ENCODE measurements at places on chromosomes 1 and 21. TPM values are rescaled to one million over a fixed set of nuclear protein-coding genes. Genes with fewer than 3 reads are reported as not detected.

DNA sequence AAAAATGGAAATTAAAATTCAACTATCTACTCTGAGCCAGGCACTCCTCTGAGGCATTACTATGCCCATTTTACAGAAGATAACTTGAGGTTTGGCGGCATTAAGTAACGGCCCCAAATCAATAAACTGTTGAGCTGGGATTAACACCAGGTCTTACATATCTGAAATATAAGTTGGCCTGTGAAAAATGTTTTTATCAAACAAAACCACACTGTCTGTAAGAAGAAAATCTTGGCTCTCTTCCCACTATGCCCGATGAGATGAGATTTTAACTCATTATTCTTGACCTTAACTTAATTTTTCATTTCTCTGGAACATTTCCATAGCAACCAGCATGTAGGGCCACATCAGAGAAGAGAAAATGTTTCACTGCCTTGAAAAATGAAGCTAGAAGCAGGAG lies 21.8 kb downstream of the RC3H1 start:
- no peak for DNase-seq

Gene PTCH2
- total RNA-seq, result 0.35 TPM

Gene CA6
- total RNA-seq, result not detected

GRCh38 chr1:24427545-24427862 lies 11.9 kb downstream of the NIPAL3 start:
- no peak for DNase-seq

DNA sequence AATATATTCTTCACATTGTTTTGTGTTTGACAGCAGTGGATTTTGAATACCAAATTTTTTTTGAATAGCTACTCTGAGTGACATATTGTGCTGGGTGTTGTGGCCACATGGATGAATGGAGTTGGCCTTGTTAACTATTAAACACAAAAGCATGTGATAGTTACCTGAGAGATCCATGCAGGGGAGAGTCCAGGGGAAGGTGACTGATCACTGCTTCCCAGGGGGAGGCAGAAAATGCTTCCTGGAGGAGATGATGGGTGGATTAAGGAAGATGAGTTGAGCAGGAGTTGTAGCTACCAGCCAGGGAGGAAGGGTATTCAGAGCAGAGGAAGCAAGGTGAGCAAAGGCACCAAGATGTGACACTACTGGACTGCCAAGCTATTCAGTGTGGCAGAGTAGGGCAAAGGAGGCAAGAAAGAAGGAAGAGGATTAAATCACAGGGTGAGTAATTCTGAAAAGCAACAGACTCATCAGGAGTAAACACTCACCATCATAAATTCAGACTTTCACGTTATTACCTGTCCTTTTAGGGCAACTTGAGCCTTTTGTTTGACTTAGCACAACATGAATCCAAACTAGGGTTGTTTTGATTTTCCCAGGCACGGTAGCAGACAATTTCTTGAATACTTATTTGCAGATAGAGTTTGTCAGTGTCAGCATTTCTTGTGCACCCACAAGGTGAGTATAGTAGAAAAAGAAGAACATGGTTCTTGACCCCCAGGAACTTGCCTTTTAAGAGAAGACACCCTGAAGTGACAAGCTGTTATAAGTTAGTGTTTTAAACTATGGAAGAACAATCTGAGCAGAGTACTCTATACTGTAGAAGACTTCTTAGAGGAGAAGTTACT lies 4.2 kb downstream of the CD46 start:
- DNase-seq, result no peak

GRCh38 chr1:224884361-224884801 lies 45.1 kb upstream of the DNAH14 start:
- no peak for DNase-seq

GRCh38 chr1:220003610-220004299 lies 42.5 kb downstream of the EPRS1 start:
- no peak for DNase-seq

GRCh38 chr1:55368698-55369097 lies 153.5 kb upstream of the USP24 start:
- no peak for DNase-seq

DNA sequence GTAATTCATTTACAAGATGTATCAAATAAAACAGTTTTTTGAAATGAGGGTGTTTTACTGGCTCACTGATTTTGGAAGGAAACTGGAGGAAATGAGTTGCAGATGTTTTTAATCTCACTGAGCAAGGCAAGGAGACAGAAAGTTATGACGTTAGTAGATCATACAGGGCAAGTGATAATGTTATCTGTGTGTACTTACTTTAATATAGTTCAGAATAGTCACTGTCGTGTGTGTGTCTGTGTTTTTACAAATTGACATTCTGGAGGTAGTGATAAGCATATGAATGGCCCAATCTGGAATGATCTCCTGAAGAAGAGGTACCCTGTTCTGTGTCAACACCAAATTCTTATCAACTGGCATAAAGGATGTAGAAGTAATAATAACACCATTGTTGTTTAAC lies 1.9 kb upstream of the GBP4 start:
- DNase-seq, result no peak

DNA sequence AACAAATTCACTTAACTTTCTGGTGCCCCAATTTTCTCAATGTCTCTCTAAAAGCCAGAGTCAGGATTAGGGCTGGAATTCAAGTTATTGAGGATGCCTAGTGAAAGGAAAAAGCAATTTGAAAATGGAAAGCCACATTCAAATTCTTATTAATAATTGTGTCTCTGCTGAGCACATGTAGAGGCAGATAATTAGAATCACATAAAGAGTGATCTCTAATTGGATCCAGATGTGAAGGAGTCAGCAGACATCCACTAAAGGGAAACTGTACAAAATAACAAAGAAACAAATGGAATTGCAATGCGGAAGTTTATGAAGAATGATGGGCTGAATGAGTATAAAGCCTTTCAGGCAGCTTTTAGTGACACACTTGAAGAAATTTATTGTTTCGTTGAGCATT lies 482.6 kb downstream of the TTLL7 start:
- DNase-seq, result no peak

GRCh38 chr1:234373959-234374254 lies 651 bp downstream of the COA6 start:
- no peak for DNase-seq

Gene MYOG
- total RNA-seq, result 0.16 TPM

DNA sequence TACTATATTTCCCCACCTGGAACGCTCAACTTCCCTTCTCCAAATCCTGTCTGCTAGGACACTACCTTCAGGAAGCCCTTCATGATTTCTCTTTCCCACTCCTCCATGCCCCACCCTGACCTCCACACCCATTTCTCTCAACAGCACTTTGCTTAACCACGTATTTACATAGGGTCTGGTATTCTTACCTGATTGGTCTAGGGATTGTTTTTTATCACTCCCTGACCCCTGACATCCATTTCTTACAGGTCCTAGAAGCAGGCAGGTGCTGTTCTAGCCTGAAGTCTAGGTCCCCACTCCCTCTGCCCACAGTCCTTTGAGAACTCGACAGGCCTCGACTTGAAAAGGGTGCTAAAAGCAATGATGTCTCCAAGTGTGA lies 47.5 kb downstream of the DMAP1 start:
- no peak for DNase-seq

- no peak for DNase-seq
Observed at GRCh38 chr1:118826669-118827068, 161.5 kb downstream of the TBX15 start.

DNA sequence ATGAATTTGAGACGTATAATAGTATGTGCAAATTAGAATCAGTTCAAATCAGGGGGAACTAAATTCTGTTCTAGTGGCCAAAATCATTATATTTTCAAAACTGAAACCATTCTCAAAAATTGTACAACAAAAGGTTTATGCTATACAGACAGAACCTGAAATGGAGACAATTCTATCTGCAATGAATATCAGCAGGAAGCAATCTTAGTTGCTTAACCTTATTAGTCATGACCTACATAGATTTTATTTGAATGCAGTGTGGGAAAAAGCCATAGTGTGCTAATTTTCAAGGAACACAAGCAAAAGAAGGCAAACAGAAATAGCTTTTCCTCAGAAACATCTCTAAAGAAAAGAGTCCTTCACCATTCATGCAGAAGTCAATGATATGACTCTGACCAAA lies 6.5 kb downstream of the AK5 start:
- DNase-seq, result no peak

DNA sequence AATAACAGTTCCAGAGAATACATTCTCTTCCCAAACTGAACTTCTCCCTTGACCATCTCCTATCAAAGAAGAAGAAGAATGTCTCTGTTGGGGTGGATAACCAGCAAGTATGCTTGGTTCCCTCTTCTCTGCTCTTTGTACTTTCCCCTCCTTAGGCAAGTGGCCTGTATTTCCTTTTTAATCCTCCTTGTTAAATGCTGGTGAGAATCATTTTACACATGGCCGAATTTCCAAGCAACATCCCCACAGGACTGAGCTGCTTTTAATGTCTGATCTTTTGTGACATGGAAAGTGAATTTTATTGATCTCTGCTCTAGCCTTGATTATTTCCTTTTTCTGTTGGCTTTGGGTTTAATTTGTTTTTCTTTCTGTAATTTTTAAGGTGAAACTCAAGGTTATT lies 336.7 kb downstream of the DUSP10 start:
- DNase-seq, result no peak

Gene NFASC
- total RNA-seq, result 16.0 TPM

DNA sequence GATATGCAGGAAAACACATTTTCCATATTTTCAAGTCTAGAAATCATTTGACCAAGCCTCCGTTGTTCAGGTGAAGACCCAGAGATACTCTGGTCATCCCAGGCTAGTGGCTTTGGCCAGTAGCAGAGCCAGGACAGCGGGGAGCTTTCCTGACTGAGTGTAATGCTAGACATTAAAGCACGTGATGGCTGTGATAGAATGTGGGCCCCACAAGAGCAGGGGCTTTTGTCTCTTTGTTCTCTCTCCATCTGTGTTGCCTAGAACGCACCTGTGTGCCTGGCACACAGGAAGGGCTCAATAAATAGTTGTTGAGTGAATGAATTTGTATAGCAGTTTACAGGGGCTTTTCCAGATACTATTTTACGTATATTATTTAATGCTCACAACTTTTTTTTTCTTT lies 9.0 kb upstream of the CORT start:
- no peak for DNase-seq

Gene S100B
- total RNA-seq, result 0.62 TPM

Measured in cardiac septum (tissue), 1 donor.